ENCODE measurements at places on chromosomes 12 and 14.

GRCh38 chr14:40936861-40937260 is 669.8 kb upstream of the LRFN5 start:
- no peak for DNase-seq

DNA sequence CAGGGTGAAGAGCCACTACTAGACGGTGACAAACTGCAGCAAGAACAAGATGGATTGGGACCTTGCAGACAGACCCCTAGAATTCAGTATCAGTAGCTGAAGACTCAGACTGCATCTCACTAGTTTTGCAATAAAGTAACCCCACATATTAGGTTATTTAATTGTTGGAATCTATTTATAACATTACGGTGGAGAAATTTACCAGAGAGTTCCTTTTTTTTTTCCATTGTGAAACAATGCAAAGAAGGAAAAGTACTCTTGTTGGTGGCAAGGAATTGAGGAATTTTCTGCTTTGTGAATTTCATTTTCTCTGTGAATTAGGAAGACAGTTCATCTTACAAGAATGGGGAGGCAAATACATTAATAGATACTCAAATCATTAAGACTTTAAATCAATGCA is 185.7 kb upstream of the PPFIA2 start:
- DNase-seq: no peak

DNA sequence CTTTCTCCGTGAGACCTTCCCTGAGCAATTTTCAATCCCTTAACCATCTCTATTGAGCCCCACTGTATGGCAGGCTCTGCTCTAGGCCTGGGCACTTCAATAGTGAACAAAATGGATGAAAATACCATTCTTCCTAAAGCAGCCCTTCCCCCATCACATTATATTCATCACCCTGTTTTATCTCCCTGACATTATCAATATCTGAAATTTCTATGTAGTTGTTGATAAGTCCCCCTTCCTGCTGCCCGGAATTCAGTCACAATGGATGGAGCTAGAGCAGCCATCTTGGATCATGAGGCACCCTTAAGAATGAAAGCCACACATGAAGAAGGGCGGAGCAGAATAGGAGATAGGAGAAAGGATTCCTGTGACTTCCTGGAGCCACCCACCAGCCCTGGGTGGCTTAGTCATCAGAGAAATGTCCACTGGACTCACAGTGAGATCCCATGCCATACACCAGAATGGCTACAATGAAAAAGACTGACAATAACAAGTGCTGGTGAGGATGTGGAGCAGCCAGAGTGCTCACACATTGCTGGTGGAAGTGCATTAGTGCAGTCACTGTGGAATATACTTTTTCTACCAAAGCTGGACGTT is 33.9 kb downstream of the SCARB1 start:
- no peak for DNase-seq

DNA sequence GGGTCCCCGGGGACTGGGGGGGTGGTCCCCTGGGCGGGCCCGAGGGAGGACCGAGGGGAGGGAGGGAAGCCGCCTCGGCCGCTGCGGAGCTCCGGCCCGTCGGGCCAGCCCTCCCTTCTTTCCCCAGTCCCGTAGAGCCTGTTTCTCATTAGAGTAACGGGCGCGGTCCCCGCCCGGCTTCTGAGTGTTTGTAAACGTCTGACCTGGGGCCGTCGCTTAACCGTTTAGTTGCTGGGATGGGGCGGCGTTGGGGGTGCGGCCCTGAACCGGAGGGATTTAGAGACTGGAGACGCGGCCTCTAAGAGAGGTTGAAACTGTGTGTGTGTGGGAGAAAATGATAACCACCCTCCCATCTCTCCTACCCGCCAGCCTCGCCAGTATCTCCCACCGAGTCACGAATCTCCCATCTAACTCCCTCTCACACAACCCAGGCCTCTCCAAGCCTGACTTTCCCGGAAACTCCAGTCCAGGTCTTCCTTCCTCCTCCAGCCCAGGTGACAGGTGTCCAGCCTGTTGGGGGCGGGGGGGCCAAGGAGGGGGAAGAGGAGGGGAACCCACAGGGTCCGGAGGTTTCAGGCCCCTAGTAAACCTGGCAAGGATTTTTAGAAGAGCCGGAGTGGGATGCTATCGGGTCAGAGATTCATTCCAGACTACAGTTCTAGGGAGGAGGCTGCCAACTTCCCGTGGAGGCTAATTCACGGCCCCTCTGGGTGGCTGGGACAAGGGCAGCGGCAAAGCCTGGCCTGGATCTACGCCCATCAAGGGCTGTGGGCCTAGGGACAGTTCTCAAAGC is 1.1 kb upstream of the NFATC4 start:
- DNase-seq: peak; percentile 98

DNA sequence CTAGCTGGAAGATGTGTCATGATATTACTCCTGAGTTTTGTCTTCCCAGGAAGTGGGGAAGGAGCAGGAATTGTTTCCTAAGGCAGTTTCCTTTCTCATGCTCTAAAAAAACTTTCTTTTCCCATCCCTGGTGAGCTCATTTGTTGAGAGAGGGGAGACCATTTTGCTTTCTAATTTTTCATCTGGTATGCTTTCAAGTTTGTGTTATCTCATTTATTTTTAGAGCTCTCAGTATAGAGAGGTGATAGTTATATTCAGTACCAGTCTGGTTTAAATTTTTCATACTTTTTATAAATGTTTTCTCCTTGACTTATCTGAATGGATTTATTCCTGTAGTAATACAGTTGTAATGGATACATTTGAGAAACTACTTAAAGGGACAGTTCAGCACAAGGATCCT is 79.6 kb downstream of the FBXW8 start:
- DNase-seq: no peak

DNA sequence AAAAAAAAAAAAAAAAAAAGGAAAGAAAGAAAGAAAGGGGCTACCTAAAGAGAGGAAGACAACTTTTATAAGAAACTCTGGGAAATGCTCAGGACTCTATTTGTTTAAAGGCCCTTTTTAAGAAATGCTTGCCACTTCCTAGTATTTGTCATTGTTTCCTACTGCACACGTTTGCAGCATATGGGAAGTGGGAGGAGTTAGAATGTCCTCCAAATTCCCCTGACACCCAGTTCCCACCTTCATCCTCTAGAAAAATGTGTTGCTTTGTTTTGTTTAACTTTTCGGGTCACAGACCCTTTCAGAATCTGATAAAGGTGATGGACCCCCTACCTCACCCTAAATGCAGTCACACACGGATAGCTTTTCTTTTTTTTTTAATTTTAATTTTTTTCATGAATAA is 40.8 kb downstream of the NINJ2 start:
- DNase-seq: no peak

GRCh38 chr14:90295870-90296516 is 35.7 kb downstream of the NRDE2 start:
- no peak for DNase-seq

DNA sequence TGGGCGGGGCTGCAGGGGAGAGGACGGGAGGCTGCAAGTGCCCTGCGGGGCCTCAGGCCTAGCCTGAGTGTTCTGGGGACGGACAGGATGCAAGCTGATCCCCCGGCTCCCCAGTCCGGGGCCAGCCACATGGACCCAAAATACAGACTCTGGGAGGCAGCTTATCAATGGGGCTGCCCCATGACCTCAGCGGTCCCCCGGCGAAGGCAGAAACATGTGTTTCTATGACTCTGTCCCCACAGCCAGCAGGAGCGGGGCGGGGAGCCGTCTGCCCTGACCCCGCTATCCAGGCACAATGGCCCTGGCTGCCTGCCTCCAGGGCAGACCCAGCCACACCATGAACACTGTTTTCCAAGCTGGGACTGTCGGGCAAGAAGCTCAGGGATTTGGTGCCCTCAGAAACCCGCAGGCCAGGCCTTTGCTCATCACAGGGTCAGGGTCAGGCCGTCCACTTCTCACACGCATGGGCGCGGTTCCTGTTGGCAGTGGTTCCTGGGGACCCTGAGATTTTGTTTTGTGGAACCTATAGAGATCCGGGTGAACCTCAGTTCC is 75.0 kb downstream of the RFLNA start:
- DNase-seq: no peak

DNA sequence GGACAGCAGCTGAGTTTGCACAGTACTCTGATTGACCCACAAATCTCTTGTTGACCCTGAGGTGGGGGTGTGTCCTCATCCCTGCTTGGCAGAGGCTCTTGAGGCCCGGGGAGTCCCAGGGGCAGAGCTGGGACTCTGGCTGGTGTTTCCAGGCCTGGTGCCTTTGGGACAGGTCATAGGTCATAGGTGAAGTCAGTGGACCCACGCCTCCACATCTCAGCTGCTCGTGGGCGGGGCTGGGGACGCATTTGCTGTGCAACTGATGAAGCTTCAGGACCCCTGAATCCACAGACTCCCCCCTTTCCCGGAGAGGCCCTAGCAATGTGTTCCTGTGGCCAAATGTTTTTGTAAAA is 408 bp upstream of the CACNA2D4 start:
- no peak for DNase-seq

DNA sequence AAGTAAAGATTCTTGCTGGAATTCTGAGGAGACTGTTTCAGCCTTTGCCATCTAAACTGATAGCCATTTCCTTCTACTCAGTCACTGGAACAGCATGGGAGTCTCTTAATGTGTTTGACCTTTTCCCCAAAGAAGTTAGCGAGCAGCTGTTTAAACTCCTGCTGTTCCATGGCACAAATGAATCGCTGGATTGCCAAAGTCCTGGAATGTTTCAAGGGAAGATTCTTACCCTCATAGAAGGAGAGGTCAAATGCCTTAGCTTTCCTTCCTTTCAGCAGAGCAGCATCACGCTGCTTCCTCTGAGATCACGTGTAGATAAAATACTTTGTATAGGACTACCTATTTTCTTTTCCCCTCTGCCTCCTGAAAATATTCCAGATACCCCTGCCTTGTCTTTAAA is 10.5 kb upstream of the NR2C1 start:
- DNase-seq: no peak

DNA sequence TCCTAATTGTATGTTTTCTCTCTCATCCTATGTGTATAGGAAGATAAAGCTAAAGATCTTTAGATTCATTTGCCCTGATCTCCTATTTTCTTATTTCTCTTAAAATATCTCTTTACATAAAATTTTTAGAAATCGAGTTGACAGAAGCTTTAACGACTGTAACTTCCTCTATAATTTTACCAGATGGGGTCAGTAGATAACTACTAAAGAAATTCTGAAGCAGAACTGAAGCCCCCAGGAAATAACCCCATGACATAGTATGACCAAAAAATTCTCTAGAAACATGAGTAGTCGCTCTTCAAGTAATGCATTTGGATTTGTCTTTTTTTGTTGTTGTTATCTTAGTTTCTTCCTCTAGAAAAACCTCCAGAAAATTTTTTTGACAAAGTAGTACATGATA is 288.0 kb downstream of the ERC1 start:
- DNase-seq: no peak

- no peak for DNase-seq
Measured at GRCh38 chr12:63929426-63929825, 84.9 kb downstream of the SRGAP1 start.

- DNase-seq: no peak
Measured at GRCh38 chr14:101070540-101071492, 167.3 kb upstream of the RTL1 start.

- DNase-seq: no peak
Measured at GRCh38 chr12:130880411-130880885, 8.6 kb downstream of the RAN start.

- DNase-seq: no peak
Measured at GRCh38 chr14:58492044-58492443, 64.5 kb downstream of the KIAA0586 start.

DNA sequence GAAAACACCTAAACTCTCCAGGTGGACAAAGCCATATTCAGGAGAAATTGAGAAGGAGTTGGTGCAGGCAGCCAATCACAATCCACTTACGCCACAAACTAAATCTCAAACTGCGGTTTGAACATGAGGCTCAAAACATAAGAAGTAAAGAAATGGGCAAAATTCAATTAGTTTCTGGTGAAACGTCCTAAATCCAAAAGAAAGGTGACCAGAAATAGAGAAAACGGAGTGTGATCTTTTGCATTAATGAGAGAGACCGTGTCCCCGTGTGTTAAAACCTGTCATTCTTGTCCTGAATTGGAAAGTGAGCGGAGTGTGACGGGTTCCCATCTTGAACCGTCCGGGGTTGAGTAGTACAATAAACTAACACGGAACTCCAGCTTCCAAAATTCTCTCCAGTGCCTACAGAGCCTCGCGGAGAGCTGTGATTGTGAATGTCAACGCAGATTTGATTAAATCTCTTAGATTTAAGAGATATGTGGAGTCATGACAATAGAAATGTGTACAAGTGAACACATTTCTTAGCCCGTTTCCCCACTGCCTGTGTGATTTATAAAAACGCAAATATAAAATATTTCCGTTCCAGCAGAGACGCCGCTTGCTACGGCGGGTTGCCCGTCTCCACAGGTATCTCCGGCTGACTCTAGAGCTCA is 595 bp upstream of the METAP2 start:
- peak; percentile 10 for DNase-seq

DNA sequence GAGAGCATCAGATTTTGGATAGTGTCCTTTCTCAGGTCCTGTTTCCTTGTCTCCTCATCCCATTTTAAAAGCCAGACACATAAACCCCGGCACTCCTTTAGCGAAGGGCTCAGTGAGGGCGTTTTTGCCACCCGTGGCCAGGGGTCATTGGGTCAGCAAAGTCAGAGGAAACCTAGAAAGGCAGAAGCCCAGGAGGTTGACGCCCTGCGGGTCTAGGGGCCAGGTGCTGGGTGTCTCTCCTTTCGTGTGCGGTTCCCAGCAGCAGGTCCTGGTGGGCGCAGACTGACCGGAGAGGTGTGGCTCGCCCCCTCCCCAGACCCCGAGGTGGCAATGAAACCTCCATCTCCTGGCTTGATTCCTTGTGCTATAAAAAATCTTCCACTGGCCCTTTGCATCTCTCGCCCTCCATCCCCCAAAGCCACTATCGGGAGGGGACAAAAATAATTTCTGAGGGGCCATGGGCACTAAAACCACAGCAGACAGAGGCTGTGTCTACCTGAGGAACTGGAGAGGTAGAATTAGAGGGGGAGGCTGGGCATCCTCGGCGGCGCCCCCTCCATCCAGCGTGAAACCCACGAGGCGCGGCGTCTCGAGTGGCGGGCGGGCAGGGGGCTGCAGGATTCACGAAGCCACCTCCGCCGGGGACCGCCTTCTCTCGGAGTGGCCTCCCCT is 858 bp upstream of the FRMD6 start:
- no peak for DNase-seq

DNA sequence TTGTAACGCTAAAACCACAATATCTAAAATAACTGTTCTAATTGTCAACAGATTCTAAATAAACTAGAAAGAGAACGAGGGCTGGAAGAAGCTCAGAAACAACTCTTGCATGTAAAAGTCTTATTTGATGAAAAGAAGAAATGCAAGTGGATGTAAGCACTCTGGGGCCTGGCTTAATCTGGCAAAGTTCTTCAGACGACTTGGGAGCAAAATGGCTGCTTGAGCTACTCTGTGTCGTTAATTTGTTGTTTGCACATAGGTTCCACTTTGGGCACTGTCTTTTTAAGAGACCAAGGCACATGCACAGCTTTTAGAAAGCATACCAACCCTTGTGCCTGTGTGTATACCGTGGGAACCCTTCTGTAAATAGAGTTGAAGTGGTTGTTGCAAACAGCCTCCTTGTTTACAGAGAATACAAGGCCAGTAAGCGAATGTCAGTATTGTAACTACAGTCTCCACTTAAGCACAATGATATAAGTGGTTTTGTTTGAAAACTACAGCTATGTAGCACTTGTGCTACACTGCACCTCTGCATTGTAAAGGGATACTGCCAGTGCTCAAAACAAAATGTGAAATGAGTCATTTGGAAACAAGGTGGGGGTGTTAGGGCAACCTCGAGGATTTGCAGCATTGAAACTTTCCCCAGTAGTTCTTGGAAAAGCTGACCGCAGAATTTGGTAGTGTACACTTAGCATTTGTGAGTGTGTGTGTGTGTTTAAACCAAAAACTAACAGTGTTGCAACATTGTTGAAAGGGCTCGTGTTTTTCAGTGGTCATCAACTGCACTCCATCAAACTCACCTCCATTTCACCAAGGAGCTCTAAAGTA is 154.3 kb downstream of the CEP83 start:
- DNase-seq: peak; percentile 83

All from NCI-H2029 (cell line).